ENCODE measurements at places on chromosomes 4 and X.

DNA sequence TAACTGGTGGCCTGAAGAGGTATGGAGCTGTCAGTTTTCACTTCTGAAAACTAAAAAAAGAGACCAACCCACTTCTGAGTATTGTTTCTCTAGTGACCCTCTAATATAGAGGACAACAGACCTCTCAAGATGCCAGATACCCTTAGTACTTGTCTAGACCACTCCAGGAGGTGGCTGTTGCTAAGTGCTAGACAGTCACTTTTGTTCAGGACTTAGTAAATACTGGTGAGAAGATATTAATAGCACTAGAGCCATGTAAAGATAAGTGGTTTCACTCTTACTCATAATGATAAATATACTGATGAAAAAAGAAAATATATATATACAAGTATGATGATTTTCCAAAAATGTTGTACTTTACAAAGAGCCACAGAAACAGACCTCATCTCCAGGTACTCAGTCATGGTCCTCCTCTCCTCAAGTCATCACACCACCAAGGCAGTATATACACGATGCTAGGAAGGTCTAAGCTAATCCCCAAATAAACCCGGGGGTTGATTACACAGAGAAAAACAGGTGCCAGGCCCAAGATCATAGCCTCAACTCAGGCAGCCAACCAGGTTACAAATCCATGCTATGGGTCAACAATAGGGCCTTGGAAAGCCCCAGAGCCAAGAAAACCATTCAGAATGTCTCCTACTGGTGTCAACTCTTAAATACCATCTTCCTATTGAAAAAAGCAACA lies 66.9 kb downstream of the ARHGEF9 start:
- no peak for DNase-seq

DNA sequence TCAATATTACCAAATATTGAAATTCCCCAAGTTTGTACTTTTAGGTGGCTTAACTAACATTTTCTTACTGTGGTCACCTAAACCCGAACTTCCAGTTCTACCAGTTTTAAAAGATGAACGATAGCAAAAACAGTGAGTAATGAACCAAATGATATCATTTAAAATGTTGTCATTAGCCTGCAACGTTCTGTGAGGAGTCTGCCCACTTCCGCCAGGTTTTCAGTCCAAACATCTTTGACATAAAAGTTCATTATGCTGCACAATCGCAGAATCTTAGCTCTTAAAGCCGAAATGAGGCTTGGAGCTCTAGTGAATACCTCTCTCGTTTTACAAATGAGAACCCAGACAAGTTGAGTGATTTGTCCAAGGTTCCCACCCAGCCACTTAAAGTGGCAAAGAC lies 762 bp downstream of the PIGA start:
- DNase-seq: peak; percentile 23

GRCh38 chr4:38512840-38513239 lies 151.2 kb upstream of the KLF3 start:
- no peak for DNase-seq

- no peak for DNase-seq
These were observed 28.2 kb downstream of the PNMA6E start for GRCh38 chrX:153372949-153373348.

- DNase-seq: no peak
These were observed 66.0 kb upstream of the TENM3 start for GRCh38 chr4:182177166-182177565.

DNA sequence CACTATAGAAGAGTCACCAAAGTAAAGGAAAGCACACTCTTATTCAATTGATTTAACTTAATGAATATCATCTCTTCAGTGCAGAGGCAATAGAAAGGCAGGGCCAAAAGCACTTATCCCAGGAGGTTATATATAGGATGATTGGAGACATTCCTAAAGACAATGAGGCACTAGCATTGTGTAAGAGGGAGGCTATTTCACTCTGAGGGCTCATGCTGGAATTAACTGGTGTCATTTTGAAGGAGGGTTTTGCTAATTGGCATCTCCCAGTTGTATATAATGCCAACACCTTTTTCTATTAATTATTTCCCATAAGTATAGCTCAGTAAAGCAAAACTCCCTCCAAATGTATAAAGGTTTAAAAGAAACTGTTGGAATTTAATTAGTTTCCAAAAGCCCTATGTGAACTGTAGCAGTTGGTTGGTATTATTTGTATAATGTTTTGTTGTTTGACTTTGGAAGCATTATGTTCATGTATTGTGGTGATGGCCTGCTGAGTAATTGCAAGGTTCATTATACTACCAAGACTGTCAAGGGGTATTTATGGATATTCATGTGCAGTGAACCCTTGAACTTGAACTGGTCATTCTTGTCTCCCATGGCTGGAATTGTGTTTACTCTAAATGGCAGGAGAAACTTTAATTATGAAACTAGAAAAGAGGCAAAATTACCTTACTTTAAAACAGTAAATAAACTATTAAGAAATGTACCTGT lies 270.3 kb downstream of the BMPR1B start:
- no peak for DNase-seq

GRCh38 chr4:22099896-22100295 lies 151.3 kb upstream of the KCNIP4 start:
- DNase-seq: no peak

DNA sequence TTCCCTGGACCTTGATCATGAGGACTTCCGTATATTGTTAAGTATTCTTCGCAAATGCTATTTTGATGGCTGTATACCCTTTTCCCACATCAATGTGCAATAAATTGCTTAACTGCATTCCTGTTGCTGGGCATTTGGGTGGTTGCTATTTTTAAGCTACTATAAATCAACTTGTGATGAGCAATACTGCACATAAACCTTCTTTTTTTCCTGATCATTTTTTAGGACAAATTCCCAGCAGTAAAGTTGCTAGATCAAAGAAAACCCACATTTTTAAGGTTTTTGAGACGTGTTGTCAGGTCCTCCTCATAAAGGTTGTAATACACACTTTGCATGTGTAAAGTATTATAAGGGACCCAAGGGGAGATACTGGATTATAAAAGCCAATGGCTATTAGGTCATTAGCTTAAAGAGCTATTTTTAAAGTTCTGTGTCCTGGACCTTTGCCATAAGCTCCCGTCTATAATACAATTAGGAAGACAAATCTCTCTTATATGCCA lies 35.6 kb downstream of the LIMCH1 start:
- DNase-seq: no peak

GRCh38 chrX:119194621-119195020 lies 41.5 kb upstream of the PGRMC1 start:
- DNase-seq: no peak

DNA sequence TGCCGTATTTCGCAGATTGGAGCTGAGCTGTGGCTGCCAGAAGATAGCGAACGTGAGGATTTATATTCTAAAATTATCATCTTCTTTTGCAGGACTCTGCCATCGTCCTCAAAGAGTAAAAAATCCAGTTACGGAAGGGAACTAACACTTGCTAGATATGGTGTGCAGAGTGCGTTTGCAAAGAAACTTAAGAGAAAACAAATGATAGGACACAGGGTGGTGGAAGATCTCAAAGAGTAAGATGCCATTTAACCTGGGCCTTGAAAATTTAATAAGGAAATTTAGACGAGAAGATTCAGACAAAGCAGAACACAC lies 566 bp downstream of the LARP7 start:
- DNase-seq: no peak

GRCh38 chr4:138392751-138393308 lies 150.7 kb upstream of the SLC7A11 start:
- DNase-seq: no peak

DNA sequence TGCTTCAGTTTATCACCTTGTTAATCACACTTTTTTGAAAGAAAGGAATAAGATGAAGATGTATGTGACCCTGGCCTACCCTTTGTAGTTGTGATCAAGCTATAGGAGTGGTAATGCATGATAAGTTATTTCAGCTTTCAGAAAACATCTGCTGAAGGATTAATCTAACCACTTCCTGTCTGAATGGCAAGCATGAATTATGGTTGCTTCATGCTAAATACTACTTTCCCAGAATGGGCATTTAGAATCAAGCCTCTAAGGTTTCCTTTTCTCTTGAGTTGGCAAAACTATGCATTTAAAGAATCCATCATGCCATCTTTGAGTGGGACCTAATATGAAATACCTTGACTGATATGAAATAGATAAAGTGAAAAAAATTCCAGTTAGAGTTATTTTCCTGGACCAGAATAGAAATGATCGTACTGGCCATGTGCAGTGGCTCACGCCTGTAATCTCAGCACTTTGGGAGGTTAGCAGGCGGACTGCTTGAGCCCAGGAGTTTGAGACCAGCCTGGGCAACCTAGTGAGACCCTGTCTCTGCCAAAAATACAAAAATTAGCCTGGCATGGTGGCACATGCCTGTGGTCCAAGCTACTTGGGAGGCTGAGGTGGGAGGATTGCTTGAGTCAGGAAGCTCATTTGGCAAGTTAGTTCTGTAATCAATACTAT lies 59.1 kb downstream of the ANXA3 start:
- DNase-seq: peak; percentile 41

- no peak for DNase-seq
These were observed 13.0 kb upstream of the SLC10A4 start for GRCh38 chr4:48470137-48470536.

- peak; percentile 6 for DNase-seq
These were observed at the start of gene NHSL2 for GRCh38 chrX:71910643-71910985. Gene NHSL2 (plus strand): TSS chrX:71910845.

- no peak for DNase-seq
These were observed 66.9 kb downstream of the TAB3 start for GRCh38 chrX:30822068-30822681.

DNA sequence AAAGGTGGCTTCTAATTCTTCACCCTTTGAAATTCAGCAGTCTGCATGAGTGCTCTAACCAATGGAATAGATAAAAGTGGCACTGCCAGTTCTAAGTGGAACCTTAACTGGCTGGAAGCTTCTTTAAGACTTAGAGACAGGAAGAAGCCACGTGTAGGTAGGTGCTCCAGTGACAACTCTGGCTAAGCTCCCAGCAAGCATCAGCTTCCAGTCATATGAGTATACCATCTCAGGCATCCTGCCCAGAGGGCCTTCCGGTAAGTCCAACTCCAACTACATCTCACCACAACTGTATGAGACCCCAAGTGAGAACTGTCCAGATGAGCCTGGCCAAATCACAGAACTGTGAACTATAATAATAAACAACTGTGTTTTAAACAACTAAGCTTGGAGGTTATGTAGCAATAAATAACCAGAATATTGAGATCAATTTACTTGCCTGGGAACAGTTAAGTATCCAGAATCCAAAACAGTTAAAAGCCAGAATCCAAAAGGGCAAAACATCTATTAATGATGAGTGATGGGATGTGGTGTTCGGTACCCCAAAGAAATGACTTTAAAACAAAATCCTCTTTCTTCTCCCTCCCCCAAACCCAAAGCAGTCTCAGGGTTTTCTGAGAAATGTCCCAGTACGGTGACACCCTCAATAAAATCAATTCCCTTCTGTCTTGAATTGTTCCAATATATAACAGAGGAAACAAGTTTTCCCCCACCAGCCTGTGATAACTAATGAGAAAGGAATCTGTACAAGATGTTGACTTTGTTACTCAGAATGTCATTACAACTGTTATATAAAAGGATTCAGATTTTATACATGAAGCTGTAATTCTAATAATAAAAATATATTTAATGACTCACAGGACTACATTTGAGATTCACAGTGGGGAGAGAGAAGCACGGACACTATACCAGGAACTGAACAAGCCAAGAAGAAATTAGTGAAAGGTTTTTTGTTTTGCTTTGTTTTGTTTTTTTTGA lies 4.2 kb downstream of the TSPAN5 start:
- DNase-seq: peak; percentile 98

DNA sequence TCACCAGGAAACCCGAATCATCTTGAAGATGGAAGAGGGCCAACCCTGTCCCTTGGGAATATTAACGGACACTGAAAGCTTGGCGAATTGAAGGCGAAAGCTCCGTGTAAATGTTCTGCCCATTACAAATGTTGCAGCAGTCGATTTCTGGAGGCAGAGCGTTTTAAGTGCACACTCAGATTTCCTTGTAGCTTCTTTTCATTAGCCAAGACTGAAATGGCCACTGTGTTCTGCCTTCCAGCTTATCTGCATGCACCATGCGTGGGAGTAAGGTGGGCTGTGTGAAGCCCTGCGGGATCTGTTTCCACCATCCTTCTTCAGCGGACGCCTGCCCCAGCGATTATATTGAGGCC lies 1.3 kb downstream of the SMIM20 start:
- DNase-seq: no peak

DNA sequence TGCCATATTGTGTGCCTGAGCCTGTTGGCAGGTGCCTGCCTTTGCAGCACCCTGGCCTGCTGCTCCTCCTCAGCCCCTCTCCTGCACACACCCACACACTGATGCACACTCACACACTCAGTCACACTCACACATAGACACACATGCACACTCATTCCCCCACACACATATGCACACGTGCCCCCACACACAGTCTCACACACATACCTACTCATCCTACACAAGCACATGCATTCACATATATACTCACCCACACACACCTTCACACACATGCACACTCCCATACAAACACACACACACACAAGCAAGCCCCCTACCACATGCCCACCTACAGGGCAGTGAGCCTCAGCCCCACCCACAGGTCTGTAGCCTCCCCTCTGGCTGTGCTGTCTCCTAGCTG lies 245.0 kb downstream of the EVC2 start:
- no peak for DNase-seq

DNA sequence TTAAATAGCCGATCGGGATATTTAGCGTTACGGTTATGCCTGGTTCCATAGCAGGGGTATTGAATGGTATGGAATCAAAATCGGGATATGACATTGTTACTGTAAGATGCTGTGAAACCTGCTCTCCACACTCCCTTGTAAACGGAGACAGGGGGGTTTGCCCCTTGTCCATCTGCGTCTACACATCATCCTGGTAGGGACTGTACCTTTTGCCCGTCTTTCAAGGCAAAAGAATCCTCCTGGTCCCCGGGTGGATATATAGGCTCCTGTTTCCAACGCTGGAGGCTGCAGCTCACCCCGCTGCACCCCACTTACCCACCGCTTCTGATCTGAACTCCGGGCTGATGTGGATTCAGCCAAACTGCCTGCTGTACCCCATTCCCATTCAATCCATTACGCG lies 189.1 kb downstream of the SHOX start:
- DNase-seq: no peak

DNA sequence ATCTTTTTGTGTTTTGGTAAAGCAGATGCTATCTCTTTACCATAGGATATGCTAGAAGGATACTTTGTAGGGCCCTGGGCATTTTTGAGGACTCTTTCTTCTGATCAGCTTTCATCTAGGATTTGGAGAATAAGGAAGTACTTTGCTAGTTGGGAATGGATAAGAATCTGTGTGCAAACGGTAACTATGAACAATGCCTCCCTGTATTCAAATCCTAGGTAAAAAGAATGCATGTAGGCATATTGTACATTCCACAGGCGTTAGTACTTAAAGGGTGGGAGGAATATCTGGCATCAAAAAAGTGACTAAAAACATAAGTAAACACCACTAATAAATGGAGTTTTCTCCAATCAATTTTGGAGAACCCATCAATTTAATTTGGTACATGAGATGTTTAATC lies 59.7 kb downstream of the SH3BGRL start:
- peak; percentile 49 for DNase-seq

GRCh38 chr4:168124008-168124641 lies 31.8 kb downstream of the ANXA10 start:
- peak; percentile 88 for DNase-seq

- no peak for DNase-seq
These were observed 1190.2 kb upstream of the AGA start for GRCh38 chr4:178632415-178632814.

GRCh38 chr4:31923634-31924033 lies 1203.5 kb downstream of the PCDH7 start:
- no peak for DNase-seq

GRCh38 chr4:149896432-149896831 lies 80.8 kb upstream of the IQCM start:
- peak; percentile 55 for DNase-seq

GRCh38 chr4:20044502-20044911 lies 207.2 kb upstream of the SLIT2 start:
- DNase-seq: peak; percentile 50

- DNase-seq: no peak
These were observed 2.7 kb downstream of the HS6ST2 start for GRCh38 chrX:132955690-132956089.
